Vagina (tissue), 2 donors: ENCODE measurements at places on chromosomes 13 and 19.

- DNase-seq = no peak
These were observed 28.6 kb downstream of the PRAM1 start for GRCh38 chr19:8473648-8474476.

DNA sequence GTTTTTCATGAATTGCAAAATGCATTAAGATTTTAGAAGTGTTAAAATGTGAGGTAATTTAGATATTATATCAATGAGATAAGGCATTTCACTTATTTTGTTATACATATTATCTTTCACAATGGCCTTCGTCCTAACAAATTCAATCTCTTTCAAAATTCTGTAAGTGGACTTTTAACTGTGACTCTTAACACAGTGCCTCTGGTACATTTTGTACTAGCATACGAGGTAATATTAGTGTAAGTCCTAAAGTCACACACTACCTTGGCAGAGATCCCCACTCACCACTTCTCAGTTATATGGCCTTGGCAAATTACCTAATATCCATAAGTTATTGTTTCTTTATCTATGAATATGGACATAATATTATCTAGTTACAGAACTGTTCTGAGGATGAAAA is 101.3 kb upstream of the SLITRK6 start:
- no peak for DNase-seq

- DNase-seq = no peak
These were observed 163.0 kb upstream of the TSC22D1 start for GRCh38 chr13:44739120-44739519.

GRCh38 chr13:111893607-111894443 is 173.1 kb upstream of the SOX1 start:
- DNase-seq = peak; percentile 65

DNA sequence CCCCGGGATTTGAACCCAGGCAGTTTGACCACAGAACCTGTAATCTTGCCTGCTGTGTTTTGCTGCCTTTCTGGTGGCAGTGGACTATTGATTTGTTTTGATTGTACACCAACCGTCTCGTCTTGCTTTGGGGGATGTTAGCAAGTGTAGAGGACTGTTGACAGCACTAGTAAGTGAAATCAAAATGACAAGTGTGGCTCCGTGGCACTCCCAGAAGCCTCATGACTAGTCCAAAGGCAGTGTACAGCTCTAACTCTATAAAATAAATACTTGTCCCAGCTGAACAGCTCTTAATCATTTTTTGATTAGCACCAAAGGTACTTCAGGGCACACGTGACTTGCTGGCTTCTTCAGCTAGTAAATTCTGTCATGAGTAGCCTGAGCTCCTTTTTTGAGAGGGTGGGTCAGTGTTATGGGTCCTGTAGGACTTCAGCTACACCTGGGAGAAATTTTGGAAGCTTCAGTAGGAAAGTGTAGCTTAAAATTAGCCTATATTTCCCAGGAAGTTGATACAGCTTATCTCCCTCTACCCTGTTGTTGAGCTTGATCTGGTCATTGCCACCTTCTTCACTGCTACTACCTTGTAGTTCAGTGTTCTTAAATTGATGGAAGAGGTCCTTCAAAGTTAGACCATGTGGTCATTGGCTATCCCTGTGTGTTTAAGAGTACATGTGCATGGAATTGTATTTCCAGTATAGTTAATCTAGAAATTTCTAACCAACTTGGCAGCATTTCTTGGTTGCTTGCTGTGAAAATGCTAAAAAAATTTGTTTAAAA is 15.1 kb downstream of the TM9SF2 start:
- DNase-seq = no peak

- no peak for DNase-seq
These were observed 147.7 kb upstream of the TRPC4 start for GRCh38 chr13:38017320-38017719.

DNA sequence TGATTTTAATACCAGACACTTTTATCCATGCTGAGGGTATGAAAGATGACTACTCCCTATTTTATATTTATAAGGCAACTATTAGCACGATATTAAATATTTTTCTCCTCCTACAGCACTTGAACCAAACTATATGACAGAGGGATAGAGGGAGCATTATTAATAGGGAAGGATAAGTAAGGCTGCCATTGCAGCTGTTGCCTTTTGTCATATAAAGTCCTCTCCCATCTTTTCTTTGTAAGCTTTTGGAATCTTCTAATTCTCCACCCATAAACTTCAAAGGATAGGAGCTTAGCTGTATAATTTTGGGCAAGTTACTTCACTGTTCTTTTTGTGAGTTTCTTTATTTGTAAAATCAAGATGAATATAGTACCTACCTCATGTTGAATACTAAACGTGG is 95.4 kb downstream of the ZMYM2 start:
- DNase-seq = no peak

DNA sequence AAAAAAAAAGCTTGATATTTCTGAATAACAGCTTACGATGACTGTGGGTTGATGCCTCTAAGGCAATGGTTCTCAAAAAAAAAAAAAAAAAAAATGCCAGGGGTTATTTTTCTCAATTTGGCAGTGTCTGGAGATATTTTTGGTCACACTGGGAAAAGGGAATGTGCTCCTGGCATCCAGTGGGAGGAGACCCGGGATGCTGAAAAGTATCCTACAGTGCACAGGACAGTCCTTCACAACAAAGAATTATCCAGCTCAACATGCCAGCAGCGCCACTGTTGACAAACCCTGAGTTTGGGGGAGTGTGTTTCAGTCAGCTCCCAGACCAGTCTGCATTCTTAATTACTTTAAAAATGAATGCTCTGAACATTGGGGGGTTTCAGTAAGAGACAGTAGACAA is 54.5 kb downstream of the FLT3 start:
- DNase-seq = no peak

DNA sequence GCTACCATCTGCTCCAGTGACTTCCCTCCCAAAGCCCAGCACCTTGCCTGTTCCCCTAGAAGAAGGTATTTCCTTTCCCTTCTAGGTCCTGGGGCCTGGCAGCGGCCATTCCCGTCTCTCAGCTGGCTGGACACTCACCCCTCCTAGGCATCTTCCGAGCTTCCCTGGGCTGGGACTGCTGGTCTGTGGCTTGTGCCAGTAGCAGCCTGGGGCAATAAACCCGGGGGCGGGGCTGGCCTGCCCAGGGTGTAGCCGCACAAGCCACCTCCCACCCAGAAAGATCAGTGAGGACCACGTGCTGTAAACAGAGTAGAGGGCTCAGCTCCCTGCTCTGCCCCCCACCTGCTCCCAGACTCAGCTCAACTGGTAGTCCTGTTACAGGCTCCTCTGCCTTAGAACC is 15.0 kb downstream of the LIPE start:
- no peak for DNase-seq

DNA sequence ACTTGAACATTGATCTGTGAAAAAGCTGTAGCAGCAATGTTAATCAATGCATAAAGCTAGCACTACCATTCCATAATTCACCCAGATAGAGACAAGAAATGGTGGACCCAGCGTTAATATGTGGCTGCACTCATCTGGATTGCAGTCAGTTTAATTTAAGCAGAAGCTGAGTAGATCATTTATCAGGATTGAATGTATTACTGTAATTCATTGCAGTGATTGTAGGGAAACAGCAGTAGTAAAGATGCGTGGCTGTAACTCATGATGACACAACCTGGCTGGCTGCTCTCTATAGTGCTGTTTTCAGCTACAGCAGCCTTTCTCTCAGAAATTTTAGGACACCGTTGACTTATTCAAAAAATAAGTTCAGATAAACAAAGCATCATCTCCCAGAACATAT is 499.5 kb upstream of the SLITRK6 start:
- no peak for DNase-seq
